Effector memory CD8-positive, alpha-beta T cell (primary cell): ENCODE measurements at places on chromosomes 1 and 21.

DNA sequence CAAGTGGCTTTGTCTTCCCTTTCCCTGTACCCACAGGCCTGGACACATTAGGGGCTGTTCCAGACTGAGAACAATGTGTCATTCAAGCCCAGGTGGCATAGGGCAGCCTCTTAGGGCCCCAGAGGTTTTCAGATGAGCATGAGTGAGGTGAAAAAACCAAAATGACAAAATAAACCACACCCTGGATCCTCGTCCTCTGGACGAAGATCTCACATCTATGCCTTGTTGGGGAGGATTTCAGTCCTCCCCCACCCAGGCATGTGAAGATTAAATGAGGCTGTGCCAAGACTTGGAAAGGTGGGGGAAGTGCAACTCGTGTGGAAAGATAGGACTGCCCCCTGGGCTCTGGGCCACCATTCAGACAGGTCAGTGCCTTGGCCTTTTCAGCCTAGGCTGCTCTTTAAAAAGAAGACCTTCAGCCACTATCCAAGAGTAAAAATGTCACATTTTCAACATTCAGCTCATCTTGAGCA, 32.8 kb upstream of the IL19 start:
- peaks cover 66% of the 10 kb centered on the region for H3K36me3 ChIP-seq
- H3K4me3 ChIP-seq = peak overlapping the region; percentile 50
- peak; percentile 33 for DNase-seq
- peaks cover 67% of the 10 kb centered on the region for H3K4me1 ChIP-seq

- H3K27me3 ChIP-seq = no peaks in the 10 kb centered on the region
- DNase-seq = no peak
- H3K4me1 ChIP-seq = no peaks in the 10 kb centered on the region
- no peak overlapping the region for H3K27ac ChIP-seq
- no peak overlapping the region for H3K4me3 ChIP-seq
Measured at GRCh38 chr1:80779275-80779674, 1021.5 kb upstream of the ADGRL2 start.

GRCh38 chr1:19754482-19754881, 45.2 kb downstream of the TMCO4 start:
- no peaks in the 10 kb centered on the region for H3K27me3 ChIP-seq
- H3K36me3 ChIP-seq = peaks cover 7% of the 10 kb centered on the region
- H3K4me3 ChIP-seq = no peak overlapping the region
- H3K27ac ChIP-seq = no peak overlapping the region

DNA sequence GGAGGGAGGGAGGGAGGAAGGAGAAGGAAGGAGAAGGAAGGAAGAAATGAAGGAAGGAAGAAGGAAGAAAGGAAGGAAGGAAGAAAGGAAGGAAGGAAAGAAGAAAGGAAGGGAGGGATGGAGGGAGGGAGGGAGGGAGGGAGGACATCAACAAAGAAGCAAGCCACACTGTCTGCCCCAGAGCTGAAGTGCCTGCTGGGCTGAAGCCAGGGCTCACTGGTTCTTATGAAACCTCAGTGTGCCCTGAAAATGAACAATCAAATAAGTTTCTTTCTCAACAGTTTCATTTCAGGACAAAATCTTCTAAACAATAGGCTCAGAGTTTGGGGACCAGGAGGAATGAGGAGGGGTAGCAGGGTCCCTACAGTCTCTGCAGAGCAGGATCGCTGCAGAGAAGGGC, 21.1 kb downstream of the ARHGEF19 start:
- H3K27me3 ChIP-seq = peaks cover 24% of the 10 kb centered on the region
- H3K4me1 ChIP-seq = peaks cover 5% of the 10 kb centered on the region
- H3K4me3 ChIP-seq = no peak overlapping the region
- H3K36me3 ChIP-seq = no peaks in the 10 kb centered on the region

DNA sequence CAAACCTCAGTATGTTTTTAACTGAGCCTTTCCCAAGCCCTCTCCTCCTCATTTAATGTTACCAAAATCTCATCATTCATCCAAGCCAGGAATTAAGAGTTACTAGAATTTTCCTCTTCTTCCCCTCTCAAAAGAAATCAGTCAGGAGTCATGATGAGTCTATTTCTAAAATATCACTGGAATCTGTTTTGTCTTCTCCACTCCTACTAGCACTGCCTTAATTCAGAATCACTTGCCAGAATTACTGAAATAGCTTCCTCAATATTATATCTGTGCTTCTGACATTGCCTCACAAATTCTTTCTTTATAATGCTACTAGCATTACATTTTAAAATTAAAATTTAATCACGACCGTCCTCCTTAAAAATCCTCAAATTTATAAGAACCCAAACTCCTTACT, 106.1 kb downstream of the PTGER3 start:
- DNase-seq = no peak
- H3K27ac ChIP-seq = no peak overlapping the region

GRCh38 chr1:203704120-203704519, 60.9 kb upstream of the LAX1 start:
- peaks cover 71% of the 10 kb centered on the region for H3K36me3 ChIP-seq
- H3K27me3 ChIP-seq = no peaks in the 10 kb centered on the region
- no peak for DNase-seq
- peaks cover 5% of the 10 kb centered on the region for H3K4me1 ChIP-seq

- DNase-seq = no peak
- no peaks in the 10 kb centered on the region for H3K4me1 ChIP-seq
- H3K27me3 ChIP-seq = no peaks in the 10 kb centered on the region
- no peaks in the 10 kb centered on the region for H3K36me3 ChIP-seq
Measured at GRCh38 chr1:200384818-200385390, 24.9 kb downstream of the ZNF281 start.

GRCh38 chr1:97832481-97832880, 88.4 kb downstream of the DPYD start:
- peak overlapping the region; percentile 23 for H3K27ac ChIP-seq
- H3K36me3 ChIP-seq = peaks cover 6% of the 10 kb centered on the region
- DNase-seq = no peak
- no peaks in the 10 kb centered on the region for H3K27me3 ChIP-seq
- no peaks in the 10 kb centered on the region for H3K4me1 ChIP-seq
